ENCODE measurements at places on chromosomes 3 and 15.

GRCh38 chr3:127000119-127000518 lies 17.2 kb downstream of the PLXNA1 start:
- no peak for DNase-seq

GRCh38 chr3:119585208-119585607 lies 5.9 kb downstream of the ADPRH start:
- DNase-seq, result no peak

DNA sequence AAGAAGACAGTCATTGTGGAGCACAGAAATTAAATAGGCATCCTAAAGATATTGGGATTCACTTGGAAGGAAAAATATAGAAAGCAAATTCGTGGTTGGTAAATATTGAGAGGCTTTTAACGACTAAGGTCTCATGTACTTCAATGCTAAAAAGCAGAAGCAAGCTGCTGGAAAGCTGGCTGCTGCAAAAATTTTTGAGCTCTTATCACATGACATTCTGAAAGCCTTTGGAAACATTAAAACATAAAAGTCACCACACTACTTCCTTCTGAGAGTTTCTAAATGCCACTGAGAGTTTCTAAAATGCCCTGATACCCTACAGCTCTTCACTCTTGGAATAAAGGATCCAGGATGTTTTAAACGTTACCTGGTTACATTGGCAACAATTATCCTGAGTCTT lies 39.0 kb upstream of the CBLB start:
- no peak for DNase-seq

- no peak for DNase-seq
These were observed 25.4 kb downstream of the TMEM44 start for GRCh38 chr3:194607592-194608389.

- DNase-seq, result no peak
These were observed 77.7 kb upstream of the RAD18 start for GRCh38 chr3:9040996-9041395.

DNA sequence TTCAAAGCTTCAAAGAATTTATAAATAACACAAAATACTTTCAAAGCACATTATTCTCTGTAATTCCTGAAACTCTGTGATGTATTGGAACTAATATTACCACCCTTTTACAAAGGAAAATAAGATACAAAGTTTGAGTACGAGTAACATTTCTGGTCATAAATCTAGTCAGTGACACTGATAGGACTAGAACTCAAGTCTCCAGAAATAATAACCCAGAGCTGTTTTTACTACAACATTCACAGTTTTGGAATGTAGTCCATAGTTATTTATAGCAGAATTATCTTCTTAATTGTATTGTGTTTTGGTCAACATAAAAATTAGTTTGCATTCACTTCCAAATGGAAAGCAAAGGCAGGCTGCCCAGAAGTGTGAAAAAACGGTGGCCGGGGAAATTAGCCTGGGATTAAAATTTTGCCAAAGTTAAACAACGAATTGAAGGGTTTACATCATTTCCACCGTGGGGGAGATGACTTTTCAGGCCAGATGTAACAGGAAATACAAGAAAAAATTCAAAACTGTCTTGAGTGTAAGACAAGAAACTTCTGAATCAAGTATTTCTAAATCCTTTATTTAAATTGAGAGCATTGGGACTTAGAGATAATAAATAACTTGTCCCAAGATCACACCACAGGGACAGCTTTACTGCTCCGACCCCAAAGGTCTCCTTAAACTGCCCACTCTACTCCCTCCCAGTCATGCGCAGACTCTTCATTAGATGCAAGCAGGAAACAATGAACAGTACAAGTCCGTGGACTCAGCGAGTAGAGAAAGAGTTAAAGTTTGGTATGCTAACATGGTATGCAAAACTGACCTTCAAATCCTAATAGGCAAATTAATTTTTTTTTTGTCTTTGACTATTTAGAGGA lies 74.3 kb upstream of the VGLL4 start:
- DNase-seq, result peak; percentile 5

DNA sequence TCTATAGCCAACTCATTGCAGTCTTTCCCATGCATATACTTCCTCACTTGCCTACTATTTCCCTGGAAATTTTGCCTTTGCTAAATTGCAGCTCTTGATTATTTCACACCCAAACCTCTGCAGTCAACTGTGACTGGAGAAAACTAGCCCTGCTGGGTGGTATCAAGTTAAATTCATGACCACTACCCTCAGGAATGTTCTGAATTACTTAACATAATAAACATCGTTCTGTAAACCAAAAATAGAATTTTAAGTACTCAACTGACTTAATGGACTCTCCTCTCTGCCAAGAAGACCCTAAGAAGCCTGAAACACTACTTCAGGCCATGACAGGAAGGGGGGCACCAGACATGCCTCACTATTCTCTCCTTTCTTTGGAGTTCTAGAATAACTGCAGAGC lies 1278.0 kb upstream of the GBE1 start:
- DNase-seq, result no peak

- DNase-seq, result no peak
These were observed 127.2 kb upstream of the DPH6 start for GRCh38 chr15:35673093-35673684.

- peak; percentile 16 for DNase-seq
These were observed 22.7 kb downstream of the ABHD6 start for GRCh38 chr3:58260261-58260731.

DNA sequence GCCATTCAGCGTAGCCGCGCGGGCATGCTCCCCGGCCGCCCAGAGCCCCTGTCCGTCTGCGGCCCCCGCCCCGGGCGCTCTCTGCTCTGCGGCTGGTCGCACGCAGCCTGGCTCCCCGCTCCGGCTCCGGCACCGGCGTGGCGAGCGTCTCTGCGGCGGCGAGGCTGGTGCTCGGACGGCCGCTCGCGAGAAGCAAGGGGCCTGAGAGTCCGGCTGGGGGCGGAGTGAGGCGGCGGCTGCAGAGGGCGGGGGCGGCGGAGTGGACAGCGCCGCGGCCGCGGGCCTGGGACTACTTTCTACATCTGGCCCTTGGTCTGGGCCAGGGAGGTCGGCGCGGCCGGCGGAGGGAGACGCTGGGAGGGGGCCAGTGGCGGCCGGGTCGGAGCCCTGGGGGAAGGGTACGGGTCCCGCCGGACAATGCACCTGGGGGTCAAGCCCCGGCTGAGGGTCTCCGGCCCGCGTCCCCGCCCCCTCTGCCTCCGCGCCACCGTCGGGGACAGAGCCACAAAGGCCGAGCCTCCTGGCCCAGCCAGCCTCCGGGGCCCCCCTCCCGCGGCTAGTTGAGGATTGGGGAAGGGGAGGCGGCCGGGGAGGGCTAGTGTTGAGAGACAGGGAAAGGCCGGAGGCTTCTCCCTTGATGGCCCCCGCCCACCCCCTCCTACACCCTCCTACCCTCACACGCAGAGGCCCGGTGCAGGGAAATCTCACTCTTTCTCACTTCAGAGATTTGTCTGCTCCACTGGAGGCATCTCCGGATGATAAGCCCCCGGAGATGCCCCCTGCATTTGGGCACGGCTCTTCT lies at the start of gene PRTG:
Gene PRTG (minus strand): TSS at position 226 of the 802 bp plus-strand sequence. CDS start 221 bp downstream, at position 5.
- peak; percentile 81 for DNase-seq

GRCh38 chr3:16472593-16472992 lies 40.9 kb downstream of the RFTN1 start:
- no peak for DNase-seq

GRCh38 chr3:162435750-162436149 lies 939.1 kb downstream of the OTOL1 start:
- DNase-seq, result no peak

- no peak for DNase-seq
These were observed 87.3 kb upstream of the OXTR start for GRCh38 chr3:8856721-8857120.

DNA sequence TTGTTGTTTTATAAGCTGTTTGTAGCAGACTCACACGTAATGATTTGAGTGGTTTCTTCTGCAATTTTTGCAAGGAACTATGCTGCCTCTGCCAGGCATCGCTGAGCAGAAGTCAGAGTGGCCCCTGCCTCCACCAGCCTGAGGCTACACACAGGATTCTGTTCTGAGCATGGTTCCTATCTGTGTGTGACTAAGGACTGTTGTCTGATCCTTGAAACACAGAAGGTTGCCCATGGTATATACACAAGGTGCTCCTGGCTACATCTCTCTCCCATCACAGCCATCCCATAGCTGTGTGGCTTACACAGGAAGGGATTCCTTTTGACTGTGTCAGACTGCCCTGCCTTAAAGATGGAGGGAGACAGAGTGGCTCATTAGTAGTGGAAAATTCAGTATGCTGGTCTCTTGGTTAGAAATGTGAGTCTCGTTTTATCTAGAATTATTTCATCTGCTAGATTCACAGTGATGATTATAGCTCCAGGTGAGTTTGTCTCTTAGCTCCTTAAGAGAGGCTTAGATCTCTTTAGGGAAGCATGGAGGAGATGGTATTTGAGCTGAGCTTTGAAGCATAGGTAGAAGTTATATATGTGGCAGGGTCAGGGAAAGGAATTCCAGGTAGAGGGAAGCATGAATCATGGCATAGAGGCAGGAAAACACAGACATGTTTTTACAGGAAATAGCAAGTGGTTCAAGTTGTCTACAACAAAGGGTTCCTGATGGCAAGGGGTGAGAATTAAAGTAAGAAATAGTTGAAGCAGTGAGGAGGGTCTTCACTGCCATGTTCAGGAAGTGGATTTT lies 37.5 kb downstream of the SNAPC5 start:
- peak; percentile 47 for DNase-seq

GRCh38 chr15:73183071-73183470 lies 130.8 kb downstream of the NEO1 start:
- no peak for DNase-seq

GRCh38 chr15:96327155-96327741 lies 3.3 kb upstream of the NR2F2 start:
- peak; percentile 88 for DNase-seq
